Stimulated activated CD4-positive, alpha-beta T cell treated with anti-CD3 and anti-CD28 coated beads, Interleukin-1b, Interleukin-23, amount 100 ng/mL, for 4 hours (primary cell): ENCODE measurements at places on chromosomes 1 and 21.

DNA sequence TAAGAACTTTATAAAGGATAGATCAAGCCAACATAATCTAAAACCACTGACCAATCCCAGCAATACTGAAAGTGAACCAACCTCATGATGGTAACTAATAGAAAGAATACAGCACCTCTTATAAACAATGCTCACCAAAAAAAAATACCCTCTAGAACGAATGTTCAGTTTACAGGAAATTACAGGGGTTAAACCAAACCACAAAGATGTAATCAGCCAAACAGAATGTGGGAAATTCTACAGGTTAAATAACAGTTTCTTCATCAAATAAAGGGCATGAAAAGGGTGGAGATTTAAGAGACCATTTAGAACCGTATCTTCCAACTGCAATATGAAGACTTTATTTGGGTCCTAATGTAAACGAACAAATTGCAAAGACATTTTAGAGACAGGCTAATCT is 30.4 kb downstream of the ARID4B start:
- no peak for DNase-seq

DNA sequence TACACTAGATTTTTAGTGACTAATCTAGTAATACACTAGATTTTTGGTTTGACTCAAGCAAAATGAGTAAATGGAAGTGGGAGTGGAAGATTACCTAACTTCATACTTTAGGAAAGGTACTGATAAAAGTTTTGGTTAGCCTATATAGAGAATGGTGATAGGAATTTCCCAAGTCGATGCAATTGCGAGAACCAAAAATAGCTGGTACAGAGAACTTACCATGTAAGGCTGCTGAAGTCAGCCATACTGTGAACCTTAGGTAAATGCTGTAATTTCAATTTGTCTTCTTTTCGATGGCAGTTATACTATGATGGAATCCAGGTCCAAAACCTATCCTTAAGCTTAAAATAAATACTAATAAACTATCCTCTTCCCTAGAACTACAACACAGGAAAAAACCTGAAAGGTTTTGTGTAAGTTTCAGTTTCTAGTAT is 4.6 kb downstream of the PNRC2 start:
- no peak for DNase-seq

- no peak for DNase-seq
Measured at GRCh38 chr1:13697738-13698137, 2.2 kb upstream of the PRDM2 start.

DNA sequence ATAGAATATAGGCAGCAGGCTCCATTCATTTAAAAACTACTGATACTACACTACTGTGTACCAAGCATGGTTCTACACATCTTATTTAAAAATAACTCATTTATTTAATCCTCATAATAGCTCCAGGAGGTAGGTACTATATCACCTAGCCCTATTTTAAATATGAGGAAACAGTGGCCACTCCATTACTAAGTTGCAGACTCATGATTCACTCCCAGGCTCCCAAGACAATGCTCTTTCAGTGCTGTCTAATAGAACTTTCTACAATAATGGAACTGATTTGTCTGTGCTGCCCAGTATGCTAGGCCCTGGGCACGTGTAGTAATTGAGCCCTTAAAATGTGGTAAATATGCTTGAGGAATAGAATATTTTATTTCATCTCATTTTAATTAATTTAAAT is 357.1 kb downstream of the LTN1 start:
- no peak for DNase-seq

- no peak for DNase-seq
Measured at GRCh38 chr1:153881751-153882150, 41.0 kb downstream of the GATAD2B start.

DNA sequence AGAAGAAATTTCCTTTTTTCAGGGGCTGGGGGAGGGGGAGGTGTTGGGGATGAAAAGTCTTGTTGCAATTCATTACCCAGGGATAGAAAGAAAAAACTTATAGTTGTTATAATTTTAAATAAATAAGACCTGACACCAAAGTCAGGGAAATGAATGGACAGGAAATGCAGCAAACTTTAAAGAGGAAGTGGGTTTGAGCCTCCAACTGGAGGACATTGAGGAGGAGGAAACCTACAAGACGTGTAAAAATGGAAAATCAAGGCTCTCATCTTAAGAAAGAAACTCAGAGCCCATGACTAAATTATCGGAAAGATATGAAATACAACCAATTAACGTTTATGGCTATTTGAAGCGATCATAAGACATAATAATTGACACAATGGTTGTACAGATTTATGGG is 54.4 kb downstream of the NIBAN1 start:
- no peak for DNase-seq

GRCh38 chr1:70146488-70146887 is 58.9 kb downstream of the LRRC40 start:
- DNase-seq: no peak

- DNase-seq: no peak
Measured at GRCh38 chr1:31585736-31586365, 9.5 kb downstream of the TINAGL1 start.

DNA sequence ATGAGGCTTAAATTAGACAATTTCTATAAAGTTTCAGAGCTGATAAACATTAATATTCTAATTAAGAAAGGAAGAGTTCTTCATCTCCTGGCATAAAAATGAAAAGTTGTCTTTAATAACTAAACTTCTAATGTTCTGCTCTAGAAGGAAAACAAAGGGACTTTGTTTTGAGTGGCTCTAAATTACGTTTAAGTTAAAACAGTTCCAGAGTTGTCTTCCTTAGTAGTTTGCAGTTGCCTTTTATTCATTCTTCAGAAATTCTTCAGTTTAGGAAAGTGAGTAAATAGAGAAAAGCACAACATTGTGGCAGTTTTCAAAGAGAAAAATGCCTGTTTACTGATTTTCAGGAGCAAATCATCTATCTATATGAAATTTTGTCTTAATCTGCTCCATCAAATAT is 86.9 kb downstream of the TTC3 start:
- DNase-seq: no peak

GRCh38 chr1:185260611-185261010 is 56.4 kb downstream of the IVNS1ABP start:
- no peak for DNase-seq

GRCh38 chr21:42081138-42081537 is 10.0 kb downstream of the UMODL1 start:
- no peak for DNase-seq

DNA sequence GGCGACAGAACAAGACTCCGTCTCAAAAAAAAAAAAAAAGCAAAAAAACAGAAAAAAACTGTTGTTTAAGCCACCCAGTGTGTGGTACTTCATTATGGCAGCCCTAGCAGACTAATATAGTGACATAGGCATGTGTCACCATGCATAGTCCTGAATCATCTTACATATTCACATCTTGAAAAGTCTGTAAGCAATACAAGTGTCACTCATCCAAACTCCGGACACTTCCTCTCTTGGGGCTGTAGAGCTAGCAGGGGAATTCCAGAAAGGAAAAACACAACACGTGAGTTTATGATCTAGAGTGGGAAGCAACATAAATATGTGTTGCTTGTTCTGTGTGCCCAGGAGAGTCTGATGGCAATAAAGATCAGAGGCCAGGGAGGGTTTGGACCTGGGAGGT is 81.6 kb upstream of the KCNE2 start:
- DNase-seq: no peak

- no peak for DNase-seq
Measured at GRCh38 chr1:106498238-106498637, 558.2 kb upstream of the PRMT6 start.
